Hindlimb muscle (tissue), 1 donor: ENCODE measurements at places on chromosomes 2 and 18. TPM values are rescaled to one million over a fixed set of nuclear protein-coding genes. Genes with fewer than 3 reads are reported as not detected.

COL4A4 gene
- 0.08 TPM for polyA plus RNA-seq

NT5DC4 gene
- polyA plus RNA-seq: not detected

NYAP2 gene
- polyA plus RNA-seq: 0.59 TPM

DSG1 gene
- polyA plus RNA-seq: 0.88 TPM

LIPT1 gene
- 8.2 TPM for polyA plus RNA-seq

SLC23A3 gene
- polyA plus RNA-seq: 1.1 TPM

UGT1A10 gene
- not detected for polyA plus RNA-seq

CPO gene
- 0.37 TPM for polyA plus RNA-seq

SIX3 gene
- not detected for polyA plus RNA-seq

FIGN gene
- polyA plus RNA-seq: 0.99 TPM

- DNase-seq: no peak
These were observed 263.7 kb downstream of the ETAA1 start for GRCh38 chr2:67660871-67661270.

DNA sequence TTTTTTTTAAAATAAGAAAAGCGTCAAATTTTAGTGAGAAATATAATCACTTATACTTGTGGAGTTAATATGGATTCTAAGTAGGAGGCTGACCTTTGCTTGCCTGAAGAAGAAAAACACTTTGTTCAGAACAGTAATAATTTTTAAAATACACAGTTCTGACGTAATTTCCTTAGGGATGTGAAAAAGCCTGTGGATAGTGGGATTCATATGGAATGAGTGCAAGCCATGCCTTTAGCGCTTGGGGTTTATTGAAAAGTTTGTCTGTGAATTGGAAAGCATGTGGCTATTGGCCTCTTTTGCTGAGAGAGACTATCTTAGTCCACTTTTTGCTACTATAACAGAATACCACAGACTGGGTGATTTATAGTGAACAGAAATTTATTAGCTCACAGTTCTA is 151.3 kb downstream of the CCDC85A start:
- peak; percentile 17 for DNase-seq

GRCh38 chr2:150618245-150618895 is 130.9 kb upstream of the RND3 start:
- no peak for DNase-seq

- DNase-seq: no peak
These were observed 15.8 kb downstream of the PTPN18 start for GRCh38 chr2:130371723-130372054.

GRCh38 chr2:231646476-231646875 is 53.8 kb downstream of the TEX44 start:
- DNase-seq: no peak

DNA sequence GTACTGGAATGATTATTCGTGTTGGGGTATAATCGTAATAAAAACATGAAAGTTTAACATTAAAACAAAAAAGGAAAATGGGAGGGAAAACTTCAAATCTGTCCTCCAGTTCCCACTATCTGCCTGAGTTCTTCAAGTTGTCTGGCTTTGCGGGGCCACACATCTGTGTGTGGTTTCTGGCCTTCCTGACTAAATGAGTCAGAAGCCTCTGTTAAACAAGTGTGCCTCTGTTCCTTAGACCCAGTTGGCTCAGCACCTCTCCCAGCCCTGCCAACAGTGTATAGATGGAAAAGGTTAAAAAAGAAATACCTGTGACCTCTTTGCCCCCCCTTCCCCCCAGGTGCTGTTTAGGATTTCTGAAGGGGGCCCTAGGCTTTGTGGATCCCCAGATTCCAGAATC is 30.2 kb downstream of the XDH start:
- no peak for DNase-seq

DNA sequence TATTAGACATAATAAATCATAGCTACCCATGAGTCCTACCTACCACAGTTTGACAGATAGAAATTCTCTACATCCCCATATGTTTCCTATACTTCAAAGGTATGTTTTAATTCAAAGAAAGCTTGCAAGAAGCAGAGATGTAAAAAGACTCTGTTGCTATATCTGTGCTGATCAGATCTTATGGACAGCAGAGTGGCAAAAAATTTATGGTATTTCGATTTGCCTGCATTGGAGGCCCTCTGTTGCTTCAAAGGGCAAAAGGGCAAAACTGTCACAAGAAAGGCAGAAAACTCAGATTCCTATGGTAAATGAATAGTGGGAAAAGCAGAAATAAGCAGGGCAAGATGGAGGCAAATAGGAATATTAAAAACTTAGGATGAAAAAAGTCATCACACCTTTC is 447.8 kb upstream of the SPHKAP start:
- DNase-seq: no peak

DNA sequence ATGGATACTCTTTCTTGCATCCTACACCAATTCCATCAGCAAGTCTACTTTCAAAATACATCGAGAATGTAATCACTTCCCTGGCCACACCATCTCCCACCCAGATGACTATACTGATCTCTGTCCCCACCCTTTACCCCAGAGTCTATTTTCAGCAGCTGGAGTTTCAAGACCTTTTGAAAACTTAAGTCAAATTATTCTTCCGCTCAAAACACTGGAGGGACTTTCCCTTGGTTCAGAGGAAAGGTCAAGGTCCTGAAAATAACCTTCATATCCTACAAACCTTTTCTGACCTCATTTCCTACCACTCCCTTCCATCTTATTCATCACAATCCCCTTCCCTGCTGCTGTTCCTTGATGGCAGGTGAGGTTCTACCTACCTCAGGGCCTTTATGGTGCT is 58.8 kb upstream of the LYPD6 start:
- no peak for DNase-seq

GRCh38 chr2:216316743-216317142 is 55.5 kb downstream of the MARCHF4 start:
- no peak for DNase-seq

DNA sequence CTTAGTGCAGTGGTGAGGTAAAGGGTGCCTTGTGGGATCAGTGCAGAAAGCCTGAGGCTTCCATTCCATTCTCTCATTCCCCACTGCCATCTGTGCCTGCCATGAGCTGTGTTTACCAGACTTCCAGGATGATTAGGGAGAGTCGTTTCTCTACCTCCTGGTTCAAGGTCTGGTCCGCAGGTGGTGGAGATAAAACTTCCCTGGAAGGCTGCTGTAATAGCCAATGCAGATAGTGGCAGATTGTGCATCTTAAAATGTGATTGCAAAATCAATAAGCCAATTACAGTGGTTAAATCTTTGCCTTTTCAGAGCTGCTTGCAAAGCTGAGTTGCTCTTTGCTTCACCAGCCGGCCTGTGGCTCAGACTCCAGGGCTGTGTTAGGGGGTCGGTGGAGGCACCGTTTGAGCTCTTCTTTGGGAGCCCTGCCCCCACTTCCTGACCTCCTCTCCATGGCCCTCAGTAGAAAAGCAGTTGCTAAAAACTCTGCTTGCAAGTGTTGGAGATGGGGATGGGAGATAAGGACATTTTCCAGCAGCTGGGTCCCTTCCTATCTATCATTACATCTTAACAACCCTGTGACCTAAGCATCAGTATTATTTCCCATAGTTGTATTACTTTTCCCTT is 95.2 kb upstream of the HS6ST1 start:
- no peak for DNase-seq

DNA sequence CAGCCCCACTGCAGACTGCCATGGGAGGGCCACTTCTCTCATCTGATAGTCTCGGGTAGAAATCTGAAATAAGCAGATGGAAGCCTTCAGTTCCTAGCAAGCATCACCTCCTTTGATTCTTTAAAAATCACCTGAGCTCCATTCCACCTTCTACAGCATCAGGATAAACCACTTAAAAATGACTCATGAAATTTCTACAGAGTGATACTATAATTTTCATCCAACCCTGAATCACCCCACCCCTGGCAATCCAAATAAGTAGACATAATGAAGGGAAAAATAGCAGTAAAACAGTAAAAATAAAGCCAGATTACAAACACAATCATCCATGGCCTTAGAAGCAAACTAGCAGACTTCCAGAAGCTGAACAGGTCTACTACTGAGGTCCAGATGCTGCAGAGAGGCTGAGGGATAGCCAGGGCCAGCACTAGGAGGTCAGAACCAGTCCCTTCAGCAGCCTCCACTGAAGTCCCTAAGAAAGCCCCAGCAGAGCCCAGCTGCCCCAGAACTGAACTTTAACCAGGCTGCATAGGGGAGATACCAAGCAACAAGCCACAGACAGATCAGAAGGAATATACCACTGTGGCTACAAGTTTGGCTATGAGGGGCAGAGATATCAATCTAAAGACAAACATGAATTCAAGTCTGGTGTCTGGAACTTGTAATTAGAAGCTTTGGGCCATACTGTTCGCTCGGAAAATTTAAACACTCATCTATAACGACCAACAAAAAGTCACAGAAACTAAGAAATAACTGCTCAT is 54.7 kb upstream of the RNU4ATAC start:
- DNase-seq: no peak

DNA sequence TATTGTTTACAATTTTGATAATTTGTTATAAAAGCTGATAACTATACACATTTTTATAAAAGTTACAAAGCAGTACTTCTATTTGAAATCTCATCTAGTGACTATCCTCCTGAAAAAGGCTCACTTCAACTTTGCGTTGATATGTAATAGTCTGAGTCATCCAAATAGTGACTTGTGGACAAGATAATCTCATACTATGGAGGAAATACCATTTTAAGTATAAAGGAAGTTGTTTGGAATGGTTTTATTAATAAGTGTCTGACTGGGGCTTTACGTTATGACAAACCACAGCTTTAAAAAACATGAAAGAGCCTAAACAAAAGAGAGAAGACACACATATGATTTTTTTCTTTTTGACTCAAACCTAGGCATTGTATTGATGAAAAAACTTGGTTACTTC is 272.3 kb upstream of the COL3A1 start:
- DNase-seq: no peak

- DNase-seq: no peak
These were observed 107.8 kb upstream of the DAPL1 start for GRCh38 chr2:158687315-158687714.

- no peak for DNase-seq
These were observed 83.2 kb upstream of the GALNT5 start for GRCh38 chr2:157174321-157174720.

GRCh38 chr2:215579809-215580208 is 143.9 kb upstream of the FN1 start:
- peak; percentile 64 for DNase-seq

GRCh38 chr2:6934758-6935651 is 17.8 kb downstream of the RNF144A start:
- DNase-seq: no peak

GRCh38 chr18:52715991-52716390 is 376.0 kb downstream of the DCC start:
- no peak for DNase-seq

- DNase-seq: no peak
These were observed 22.1 kb upstream of the SERTAD2 start for GRCh38 chr2:64675860-64676259.
